Uterine smooth muscle cell (primary cell): ENCODE measurements at places on chromosomes 3 and 15. TPM values are rescaled to one million over a fixed set of nuclear protein-coding genes. Genes with fewer than 3 reads are reported as not detected.

The PTX3 gene
- 186 and 777 TPM in 2 replicates for total RNA-seq

The CHRD gene
- total RNA-seq = 7.4 and 9.3 TPM in 2 replicates

The NXPE3 gene
- 25.2 and 34.0 TPM in 2 replicates for total RNA-seq

The SCG5 gene
- 3.2 and 14.7 TPM in 2 replicates for total RNA-seq

The CILP gene
- under 0.01 and 0.12 TPM in 2 replicates for total RNA-seq

The CD276 gene
- total RNA-seq = 151 and 164 TPM in 2 replicates

The CCDC54 gene
- not detected in 2 replicates for total RNA-seq

The CLEC3B gene
- 0.25 TPM in 1 of 2 replicates, not detected in the other for total RNA-seq

The DOCK3 gene
- under 0.01 and 0.12 TPM in 2 replicates for total RNA-seq

The AMT gene
- 0.50 and 0.66 TPM in 2 replicates for total RNA-seq

The GOLGA6C gene
- under 0.01 TPM in 1 of 2 replicates, not detected in the other for total RNA-seq

The EXD1 gene
- 0.11 TPM in 1 of 2 replicates, not detected in the other for total RNA-seq

The ALG1L2 gene
- 0.22 TPM in 1 of 2 replicates, not detected in the other for total RNA-seq

The MYLK gene
- total RNA-seq = 423 and 611 TPM in 2 replicates

The SLC38A3 gene
- not detected in 2 replicates for total RNA-seq

The BNC1 gene
- total RNA-seq = 10.0 and 11.3 TPM in 2 replicates

The KBTBD13 gene
- not detected in 2 replicates for total RNA-seq

The PLA2G4F gene
- total RNA-seq = 0.12 TPM in 1 of 2 replicates, not detected in the other

The GRM7 gene
- total RNA-seq = under 0.01 and 0.22 TPM in 2 replicates

The EAF2 gene
- 2.2 and 3.4 TPM in 2 replicates for total RNA-seq

The CCR8 gene
- total RNA-seq = not detected in 2 replicates

The GABRB3 gene
- total RNA-seq = 1.2 and 2.7 TPM in 2 replicates

The ZMYND10 gene
- 1.2 and 2.3 TPM in 2 replicates for total RNA-seq
